LHCN-M2 (cell line): ENCODE measurements at places on chromosomes 6 and 20. TPM values are rescaled to one million over a fixed set of nuclear protein-coding genes. Genes with fewer than 3 reads are reported as not detected.
A peak's percentile ranks its signal among the peaks of the same experiment; 100 is the strongest.

GRCh38 chr6:110324548-110324947 lies 33.6 kb downstream of the METTL24 start:
- DNase-seq = no peak

GRCh38 chr6:108730635-108731515 lies 117.3 kb upstream of the ARMC2 start:
- no peak for DNase-seq

- no peak for DNase-seq
These were observed 9.4 kb upstream of the DSTN start for GRCh38 chr20:17560344-17561074.

DNA sequence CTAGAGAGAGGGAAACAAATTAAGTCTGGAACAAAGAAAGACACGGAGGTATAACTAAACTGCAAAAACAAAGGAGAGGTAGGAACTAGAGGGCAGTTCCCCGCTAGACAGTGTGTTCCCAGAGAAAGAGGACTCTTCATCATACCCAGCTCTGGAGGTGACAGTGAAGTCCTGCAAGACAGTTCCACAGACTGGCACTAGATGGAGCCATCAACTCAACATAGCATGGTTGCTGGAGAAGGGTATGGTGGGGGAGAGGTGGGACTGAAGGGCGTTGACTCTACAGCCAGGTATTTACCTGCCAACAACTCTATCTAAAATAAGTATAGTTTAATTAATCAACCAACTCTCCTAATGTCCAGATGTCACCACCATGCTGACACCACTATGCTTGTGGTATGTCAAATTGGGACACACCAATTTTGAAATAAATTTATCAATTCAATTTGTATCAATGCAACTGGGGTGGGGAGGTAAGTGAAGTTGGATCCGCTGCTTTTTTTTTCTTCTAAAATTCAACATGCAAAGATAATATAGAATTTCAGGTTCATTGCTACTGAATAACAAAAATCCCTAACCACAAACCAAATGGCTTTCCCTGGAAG lies 9.7 kb downstream of the BACH2 start:
- peak; percentile 26 for DNase-seq

GRCh38 chr6:106782536-106783285 lies 153.3 kb downstream of the QRSL1 start:
- DNase-seq = no peak

DNA sequence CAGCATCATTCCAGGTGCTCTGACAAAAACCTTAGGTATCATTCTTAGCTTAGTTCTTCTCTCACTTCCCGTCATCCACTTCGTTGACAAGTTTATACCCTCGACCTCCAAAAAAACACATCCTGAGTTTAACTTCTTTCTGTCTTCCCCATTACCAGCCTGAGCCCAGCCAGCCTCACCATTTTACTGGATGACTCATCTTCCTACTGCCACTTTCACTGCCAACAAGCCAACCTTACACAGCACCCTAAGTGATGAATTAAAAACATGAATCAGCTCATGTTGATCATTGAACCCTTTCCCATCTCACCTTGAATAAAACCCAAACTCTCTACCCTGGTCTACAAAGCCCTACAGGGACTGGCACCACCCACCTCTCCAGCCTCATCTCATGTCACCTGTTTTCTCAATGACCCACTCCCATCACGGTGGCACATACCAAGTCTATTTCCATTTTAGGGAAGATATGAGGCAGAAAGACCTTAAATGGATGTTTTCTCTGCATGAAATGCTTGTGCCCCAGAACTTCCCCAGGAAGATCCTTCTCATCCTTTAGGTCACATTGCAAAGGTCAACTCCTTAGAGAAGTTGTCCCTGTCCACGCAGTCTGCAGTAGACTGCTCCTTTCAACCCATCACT lies 9.9 kb upstream of the UST start:
- DNase-seq = no peak

DNA sequence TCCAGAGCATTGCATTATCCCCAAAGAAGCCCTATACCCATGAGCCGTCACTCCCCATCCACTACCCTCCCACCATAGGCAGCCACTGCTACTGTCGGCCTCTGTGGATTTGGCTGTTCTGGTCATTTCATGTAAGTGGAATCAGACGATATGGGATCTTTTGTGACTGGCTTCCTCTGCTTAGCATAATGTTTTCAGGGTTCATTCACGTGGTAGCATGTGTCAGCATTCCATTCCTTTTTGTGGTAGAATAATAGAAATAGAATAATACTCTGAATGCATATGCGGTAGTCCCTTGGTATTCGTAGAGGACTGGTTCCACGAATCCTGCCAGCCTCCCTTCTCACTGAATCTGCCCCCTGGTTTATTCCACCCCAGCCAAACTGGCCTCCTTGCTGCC lies 402.6 kb upstream of the SULF2 start:
- peak; percentile 44 for DNase-seq

DNA sequence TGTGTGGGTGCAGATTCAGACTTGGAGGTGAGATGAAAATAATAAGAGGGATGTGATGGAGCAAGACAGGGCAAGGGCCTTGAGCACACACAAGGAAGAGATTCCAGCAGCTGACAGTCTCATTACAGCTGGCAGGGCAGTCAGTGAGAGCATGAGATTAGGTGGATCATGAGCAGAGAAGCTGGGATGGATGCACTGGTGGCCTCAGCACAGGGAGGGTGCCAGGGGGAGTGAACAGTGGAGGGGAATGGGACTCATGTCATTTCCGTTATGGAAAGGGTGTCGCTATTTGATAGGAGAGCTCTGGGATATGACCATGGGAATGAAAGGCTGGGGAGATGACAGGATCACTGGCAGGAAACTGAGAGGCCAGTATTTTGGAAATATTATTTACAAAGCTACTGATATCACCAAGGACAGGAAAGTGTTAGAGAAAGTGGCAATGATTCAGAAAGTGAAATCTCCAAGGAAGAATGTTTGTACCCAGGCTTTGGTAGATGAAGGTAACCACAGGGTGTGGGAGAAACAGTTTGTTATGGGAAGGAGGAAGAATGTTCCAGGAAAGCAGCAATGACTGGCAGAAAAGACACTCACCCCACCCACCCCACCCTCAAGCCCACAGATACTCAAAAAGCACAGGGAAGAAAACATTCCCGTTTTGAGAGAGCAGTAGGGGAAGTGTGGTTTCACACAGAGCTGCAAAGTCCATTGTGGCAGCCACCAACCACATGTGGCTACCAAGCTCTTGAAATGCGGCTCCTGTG lies 214.7 kb upstream of the PROKR2 start:
- DNase-seq = peak; percentile 62

DNA sequence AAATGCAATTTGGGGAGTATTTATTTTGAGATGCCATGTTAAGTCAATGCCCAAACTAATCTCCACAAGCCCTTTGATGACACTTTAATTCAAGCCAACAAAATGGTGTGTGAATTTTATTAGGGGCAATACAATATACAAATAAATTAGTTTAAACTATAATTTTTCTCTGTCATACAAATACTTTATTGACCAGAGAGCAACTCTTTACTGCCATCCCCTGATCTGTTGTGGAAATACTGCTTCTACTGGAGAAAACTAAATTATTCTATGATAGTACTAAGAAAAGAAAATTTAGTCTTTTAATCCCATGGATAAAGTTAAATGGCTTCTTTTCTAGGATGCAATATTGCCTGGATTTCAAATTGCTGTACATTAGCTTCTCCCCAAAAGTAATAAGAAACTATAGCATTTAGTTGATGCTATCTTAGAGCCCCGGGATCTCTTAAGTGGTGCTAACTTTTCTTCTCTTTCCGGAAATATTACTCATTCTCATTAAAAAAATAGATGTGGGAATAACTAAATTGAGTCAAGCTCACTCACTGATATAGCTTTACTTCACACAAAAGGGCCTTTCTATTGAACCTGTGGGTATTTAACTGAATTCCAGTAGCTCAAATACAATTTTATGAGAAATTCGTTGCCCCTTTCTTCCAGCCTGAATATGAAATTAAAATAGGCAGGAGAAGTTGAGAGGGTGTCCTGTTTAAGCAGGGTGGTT lies 49.2 kb downstream of the SMPDL3A start:
- peak; percentile 15 for DNase-seq

GRCh38 chr20:56392881-56393482 lies 537 bp downstream of the CSTF1 start:
- peak; percentile 13 for DNase-seq

- no peak for DNase-seq
These were observed 47.0 kb downstream of the GNAS start for GRCh38 chr20:58899512-58899911.

Gene RAB44
- total RNA-seq = not detected in 2 replicates

Gene CLPSL2
- total RNA-seq = not detected in 2 replicates

Gene SPINT3
- not detected in 2 replicates for total RNA-seq

Gene C6orf52
- not detected in 2 replicates for total RNA-seq

Gene PLTP
- total RNA-seq = 7.2 and 10.3 TPM in 2 replicates
